NCI-H1092 treated with DMSO at 0.1 percent for 48 hours (cell line): ENCODE measurements at places on chromosomes 12 and 14.

DNA sequence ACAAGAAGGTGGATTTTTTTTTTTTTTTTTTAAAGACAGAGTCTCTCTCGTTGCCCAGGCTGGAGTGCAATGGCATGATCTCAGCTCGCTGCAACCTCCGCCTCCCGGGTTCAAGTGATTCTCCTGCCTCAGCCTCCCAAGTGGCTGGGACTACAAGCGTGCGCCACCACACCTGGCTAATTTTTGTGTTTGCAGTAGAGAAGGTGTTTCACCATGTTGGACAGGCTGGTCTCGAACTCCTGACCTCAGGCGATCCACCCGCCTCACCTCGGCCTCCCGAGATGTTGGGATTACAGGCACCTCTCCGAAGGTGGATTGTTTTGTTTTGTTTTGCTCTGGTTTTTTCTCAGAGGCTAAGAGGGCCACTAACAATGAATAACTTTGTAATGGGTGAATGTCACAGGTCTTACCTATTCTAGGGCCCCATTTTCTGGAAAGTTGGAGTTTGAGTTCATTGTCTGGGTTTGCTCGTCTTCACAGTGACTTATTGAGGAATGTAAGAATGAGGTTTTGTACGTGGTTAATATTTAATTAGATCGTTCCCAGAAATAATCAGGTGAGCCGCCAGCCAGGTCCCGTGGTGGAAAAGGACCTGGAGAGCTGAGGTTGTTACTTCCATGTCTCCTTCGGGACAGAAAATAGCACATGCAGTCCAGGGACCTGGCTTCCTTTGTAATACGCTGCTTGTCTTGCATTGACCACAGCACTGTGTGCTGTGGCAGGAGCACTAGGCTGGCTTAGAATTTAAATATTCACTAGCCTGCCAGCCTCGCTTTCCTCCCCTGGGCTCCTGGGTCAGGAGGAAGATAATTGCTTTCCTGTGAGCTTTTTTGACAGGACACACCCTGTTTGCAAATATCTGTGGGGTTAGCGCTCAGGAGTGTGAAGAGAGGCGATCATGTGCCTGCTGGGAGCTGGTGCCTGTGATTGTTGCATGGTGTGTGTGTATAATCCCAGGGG lies 2.3 kb downstream of the HIP1R start:
- no peak for DNase-seq

- no peak for DNase-seq
Observed at GRCh38 chr12:59583003-59583712, 12.7 kb upstream of the SLC16A7 start.

DNA sequence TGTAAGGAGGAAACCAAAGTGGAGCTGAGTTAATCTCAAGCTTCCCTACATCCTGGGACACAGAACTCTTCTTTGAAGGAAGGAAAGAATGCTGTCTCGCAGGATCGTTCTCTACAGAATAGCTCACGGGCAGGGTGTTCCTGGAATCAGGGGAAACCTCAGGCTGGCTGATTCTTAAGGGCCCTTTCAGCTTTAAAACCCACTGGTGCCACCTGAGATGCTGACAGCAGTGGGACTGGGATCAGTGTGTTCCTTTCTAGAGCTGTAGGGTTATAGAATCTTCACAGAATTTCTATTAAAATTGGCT lies 47.8 kb downstream of the UBE3B start:
- DNase-seq = no peak

DNA sequence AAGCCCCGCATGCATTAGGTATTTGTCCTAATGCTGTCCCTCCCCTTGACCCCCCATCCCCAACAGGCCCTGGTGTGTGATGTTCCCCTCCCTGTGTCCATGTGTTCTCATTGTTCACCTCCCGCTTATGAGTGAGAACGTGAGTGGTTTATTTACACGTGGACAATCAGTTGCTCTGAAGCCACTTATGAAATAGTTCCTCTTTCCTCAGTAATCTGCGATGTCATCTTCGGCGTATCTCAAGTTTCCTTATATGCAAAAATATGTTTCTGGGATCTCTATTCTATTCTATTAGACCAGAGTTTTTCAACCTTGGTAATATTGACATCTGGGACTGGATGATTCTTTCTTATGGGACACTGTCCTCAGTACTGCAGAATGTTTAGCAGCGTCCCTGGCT lies 56.0 kb upstream of the DCD start:
- DNase-seq = no peak

GRCh38 chr12:32332446-32332845 lies 66.9 kb upstream of the FGD4 start:
- DNase-seq = no peak

- DNase-seq = no peak
Observed at GRCh38 chr14:20934148-20934762, 21.0 kb upstream of the RNASE2 start.

DNA sequence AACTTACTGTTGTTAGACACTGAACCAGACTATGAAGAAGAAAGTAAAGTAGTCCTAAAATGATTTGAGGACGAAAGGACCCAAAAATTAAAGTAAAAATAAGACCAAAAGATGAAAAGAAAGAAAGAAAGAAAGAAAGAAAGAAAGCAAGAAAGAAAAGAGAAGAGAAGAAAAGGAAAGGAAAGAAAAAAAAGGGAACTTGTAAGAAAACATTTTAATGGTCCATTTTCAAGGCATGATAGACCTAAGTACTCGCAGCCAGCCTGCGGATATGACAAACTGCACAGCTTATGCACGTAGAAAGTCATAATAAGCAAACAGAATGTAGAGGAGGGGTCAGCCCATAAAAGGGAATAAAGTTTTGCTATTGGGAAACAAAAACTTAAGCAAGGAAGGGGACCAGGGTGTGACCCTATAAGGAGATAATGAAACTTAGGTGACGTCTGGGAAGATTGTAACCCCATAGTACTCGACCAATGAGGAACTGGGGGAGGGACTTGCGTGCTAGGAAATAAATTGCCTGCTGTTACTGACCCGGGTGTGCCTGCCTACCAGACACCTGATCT lies 59.7 kb downstream of the APOBEC1 start:
- DNase-seq = no peak

GRCh38 chr12:25755136-25755970 lies 202.3 kb upstream of the LMNTD1 start:
- DNase-seq = no peak

- no peak for DNase-seq
Observed at GRCh38 chr14:48726080-48726642, 860.0 kb downstream of the RPS29 start.

DNA sequence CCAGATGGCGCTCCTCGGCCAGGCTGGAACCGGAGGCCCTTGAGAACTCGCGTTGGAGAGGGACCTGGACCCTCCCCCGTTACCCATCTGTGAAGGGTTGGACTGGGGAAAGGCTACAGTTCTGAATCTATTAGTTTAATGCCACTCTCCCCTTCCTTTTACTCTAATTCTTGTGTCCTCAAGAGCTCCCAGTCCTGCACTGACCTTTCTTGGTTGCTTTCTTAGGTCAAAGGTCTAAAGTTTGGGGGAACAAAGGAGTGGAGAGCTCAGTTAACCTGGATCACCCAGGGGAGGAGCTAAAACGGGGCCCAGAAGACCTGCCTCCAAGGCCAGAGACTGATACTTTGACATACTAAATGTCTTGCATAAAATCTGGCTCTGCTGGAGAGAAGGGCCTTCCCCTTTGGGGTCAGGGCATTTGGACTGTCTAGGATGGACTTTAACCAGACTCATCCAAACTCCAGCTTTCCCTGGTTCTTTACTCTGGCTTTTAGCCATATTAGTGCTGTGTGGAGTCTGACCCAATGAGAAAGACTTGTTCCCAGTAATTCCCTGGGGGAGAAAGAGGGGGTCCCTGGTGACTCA lies 923 bp upstream of the MLF2 start:
- no peak for DNase-seq

DNA sequence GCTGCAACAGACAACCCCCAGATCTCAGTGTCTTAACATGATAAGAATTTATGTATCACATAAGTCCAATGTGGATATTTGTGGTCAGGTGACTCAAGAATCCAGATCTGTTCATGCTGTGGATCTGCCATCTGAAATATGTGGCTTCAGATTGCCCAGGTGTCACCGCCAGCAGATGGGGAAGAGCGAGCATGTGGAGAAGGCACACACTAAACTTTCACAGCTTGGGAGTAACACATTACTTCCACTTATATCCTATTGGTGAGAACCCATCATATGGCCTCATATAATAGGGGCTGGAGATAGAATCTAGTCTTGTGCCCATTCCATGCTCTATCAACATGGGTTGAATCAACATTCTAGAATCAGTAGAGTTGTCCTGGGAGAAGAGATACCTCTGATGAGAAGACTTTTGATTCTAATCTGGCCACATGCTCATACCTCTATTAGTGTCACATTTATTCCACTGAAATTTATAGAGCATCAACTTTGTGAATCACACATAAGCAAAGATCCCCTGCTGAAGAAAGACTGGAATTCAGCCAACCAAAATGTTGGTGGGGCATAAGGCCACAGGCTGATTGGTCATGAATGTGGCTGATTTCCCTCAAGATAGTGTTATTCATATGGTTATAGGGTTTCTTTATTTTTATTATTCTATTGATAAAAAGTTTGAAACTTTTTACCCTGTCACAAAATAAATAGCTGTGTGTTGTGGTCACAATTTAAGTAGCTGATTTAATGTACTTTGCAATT lies 6.0 kb upstream of the CALCOCO1 start:
- DNase-seq = no peak

DNA sequence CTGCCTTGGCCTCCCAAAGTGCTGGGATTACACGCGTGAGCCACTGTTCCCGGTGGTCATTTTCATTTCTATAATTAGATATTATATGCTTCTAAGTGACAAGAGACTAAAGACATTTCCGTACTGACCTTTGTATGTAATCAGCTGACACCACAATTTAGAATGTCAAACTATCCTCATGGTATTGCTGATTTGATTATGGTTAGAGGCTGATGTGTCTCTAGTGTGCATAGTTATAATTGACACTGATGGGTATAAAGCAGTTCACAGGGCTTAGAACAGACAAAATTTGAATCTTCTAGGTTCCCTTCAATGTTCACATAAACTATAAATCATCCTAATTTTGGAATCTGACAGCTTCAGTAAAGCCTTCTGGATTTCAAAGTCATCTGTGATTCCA lies 192.7 kb downstream of the PTPRO start:
- DNase-seq = no peak

DNA sequence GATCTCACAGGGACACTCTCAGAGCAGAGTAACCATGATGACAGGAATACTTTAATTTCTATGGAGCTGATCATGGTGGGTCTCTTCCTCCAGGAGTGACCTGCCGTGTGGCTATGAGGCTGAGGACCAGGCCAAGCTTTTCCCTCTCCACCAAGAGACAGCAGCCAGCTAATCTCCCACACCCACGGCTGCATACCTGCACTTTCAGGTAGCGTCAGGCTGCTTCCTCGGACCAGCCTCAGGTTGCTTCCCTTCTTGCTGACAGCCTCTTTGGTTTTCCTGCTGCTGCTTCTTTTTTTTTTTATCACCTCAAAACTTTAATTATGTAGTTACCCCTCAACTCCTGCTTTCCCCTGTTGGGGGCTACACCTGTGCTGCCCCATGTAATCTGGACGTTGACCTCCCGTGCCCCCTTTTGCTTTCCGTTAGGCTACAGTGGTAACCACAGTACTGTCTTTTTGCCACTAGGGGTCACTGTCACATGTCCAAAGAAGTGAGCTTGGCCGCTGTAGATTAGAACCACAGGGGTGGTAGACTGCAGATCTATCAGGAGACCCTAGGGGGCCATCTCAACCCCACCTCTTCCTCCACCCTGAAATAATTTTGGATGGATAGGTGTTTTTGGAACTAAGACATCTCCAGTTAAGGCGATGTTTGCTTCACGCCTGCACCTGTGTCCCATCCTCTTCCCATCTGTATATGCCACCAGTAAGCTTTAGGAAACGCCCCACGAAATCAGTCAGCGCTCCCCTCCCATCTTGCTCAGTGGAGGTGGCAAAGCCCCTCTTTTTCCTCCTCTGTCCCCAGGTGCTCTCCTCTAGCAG lies 7.8 kb upstream of the PIP4K2C start:
- peak; percentile 74 for DNase-seq

- no peak for DNase-seq
Observed at GRCh38 chr12:121392325-121392716, 7.6 kb upstream of the RNF34 start.

GRCh38 chr14:63654346-63654745 lies 12.7 kb upstream of the WDR89 start:
- no peak for DNase-seq

GRCh38 chr12:618605-619004 lies 44.6 kb downstream of the NINJ2 start:
- no peak for DNase-seq

DNA sequence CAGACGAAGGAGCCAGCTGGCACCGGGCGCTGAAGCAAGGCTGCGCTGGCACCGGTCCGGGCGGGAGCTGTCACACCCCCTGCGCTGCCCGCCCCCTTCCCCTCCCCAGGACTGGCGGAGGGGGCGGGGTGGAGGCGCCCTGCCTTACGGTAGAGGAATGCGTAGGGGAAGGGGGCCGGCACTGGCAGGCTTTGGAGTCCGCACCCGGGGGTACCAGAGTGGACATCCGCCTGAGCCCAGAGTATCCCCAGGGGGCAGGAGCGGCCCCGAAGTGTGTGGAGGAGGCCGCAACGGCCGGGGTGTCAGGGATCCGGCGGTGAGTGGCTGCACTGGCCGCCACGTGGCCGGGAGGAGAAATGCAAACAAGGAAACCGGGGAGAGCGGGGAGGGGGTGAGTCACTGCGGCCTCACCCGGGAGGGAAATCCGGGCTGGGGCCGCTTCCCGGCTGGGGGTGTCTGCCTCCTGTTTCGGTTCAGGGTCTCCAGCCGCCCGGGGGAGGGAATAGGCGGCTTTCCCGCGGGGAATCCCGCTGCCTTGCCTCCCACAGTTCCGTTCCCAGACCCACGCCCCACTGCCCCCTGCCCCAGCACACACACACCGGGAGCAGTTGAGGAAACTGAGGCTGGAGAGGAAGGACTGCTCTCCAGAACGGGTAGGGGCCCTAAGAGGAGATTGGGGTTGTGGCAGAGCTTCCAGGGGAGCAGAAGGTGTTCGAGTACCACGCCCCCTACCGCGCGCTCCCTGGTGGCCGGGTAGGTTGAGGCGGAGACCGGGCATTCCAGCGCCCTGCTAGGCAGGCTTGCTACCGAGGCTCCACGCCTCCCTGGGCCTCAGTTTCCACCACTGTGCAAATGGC lies at the start of gene RAPGEF3:
RAPGEF3 (minus strand) TSS at position 47 of the 857 bp plus-strand sequence. CDS start 324 bp downstream, outside the sequence.
- peak; percentile 84 for DNase-seq

- no peak for DNase-seq
Observed at GRCh38 chr14:50600849-50601248, 40.9 kb downstream of the ATL1 start.

GRCh38 chr14:103946975-103947374 lies 4.6 kb upstream of the RD3L start:
- no peak for DNase-seq

GRCh38 chr12:10048526-10048925 lies 18.0 kb downstream of the CLEC9A start:
- no peak for DNase-seq
